ENCODE measurements at places on chromosomes 2 and 18.

GRCh38 chr2:43540021-43540779 is 55.6 kb downstream of the THADA start:
- DNase-seq: no peak

DNA sequence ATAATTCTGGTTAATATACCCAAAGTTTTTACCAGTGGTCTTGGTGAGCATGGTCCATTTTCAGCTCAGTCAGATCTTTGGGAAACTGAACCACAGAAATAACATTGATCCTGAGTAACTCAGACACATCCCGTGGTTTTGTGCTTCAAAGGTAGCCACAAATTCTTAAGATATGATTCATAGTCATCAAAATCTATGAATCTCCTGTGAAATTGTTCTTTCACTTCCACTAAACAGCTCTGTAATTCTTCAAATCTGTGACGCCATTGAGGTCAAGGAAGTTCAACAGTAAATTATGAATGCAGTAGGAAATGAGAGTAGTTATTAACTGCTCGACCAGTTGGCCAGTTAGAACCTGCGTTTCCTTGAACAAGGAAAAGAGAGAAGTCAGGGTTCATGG is 147.3 kb downstream of the IRS1 start:
- no peak for DNase-seq

- DNase-seq: no peak
Measured at GRCh38 chr2:158667586-158667985, 127.5 kb upstream of the DAPL1 start.

DNA sequence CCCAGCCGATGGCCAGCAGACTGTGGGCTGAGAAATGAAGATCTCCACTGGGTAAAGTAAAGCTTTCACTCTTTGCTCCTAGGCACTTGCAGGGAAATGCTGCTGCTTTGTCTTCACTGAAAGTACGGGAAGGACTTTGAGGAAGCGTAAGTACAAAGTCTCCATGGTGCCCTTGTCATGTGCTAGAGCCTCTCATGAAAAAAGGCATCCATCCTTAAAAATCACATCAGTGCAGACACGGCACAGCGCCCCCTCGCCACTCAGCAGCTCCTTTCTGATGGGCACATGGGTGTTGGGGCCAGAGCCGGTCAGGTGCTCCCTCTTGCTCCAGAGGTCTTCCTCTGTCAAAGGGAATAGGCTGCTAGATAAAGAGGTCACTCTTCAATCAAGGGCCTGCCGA is 109.0 kb upstream of the STPG4 start:
- DNase-seq: no peak

- DNase-seq: no peak
Measured at GRCh38 chr2:43402002-43402401, 175.6 kb upstream of the ZFP36L2 start.

- no peak for DNase-seq
Measured at GRCh38 chr2:119749477-119750012, 10.2 kb upstream of the PTPN4 start.

DNA sequence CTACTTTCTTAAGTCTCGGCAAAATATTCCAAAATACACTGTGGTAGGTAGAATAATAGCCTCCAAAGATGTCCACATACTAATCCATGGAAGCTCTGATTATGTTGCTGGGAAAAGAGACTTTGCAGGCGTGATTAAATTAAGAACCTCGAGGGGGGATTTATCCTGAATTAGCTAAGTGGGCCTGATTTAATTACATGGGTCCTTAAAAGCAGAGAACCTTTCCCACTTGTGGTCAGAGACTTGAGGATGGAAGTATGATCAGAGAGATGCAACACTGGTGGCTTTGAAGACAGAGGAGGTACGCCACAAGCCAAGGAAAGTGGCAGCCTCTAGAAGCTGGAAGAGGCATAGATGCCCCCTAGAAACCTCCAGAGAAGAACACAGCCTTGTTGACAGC is 2.8 kb downstream of the DYM start:
- DNase-seq: no peak

DNA sequence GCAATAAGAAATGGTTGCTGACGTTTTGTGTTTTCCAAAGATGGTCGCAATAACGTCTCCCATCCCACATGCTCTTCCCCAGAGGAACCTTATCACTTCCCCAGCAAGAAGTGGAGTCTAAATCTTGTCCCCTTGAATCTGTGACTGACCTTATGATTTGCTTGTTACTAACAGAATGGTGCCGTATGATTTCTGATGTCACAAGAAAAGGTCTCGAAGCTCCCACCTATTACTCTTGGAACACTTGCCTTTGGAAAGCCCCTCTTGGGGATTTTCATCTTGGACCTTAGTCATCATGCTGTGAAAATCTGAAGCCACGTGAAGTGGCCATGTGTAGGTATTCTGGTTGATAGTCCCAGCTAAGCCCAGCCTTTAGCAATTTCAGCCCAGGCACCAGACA is 86.2 kb upstream of the GLS start:
- DNase-seq: no peak

DNA sequence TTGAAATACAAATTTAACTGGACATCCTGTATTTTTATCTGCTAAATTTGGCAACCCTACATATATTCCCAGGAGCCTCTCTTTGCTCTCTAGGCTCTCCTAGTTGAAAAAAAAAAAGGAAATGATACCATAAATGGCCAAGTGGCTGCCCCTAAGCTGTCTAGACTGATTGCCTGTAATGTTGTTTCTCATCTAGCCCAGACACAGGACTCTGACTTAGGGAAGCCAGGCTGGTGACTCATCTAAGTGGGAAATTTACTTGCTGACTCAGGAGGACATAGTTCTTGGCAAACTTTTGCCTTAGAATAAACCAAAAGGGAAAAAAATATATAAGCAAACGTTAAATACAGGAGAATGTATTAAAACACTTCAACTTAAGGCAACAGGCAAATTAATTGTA is 14.6 kb upstream of the ITGAV start:
- DNase-seq: no peak

DNA sequence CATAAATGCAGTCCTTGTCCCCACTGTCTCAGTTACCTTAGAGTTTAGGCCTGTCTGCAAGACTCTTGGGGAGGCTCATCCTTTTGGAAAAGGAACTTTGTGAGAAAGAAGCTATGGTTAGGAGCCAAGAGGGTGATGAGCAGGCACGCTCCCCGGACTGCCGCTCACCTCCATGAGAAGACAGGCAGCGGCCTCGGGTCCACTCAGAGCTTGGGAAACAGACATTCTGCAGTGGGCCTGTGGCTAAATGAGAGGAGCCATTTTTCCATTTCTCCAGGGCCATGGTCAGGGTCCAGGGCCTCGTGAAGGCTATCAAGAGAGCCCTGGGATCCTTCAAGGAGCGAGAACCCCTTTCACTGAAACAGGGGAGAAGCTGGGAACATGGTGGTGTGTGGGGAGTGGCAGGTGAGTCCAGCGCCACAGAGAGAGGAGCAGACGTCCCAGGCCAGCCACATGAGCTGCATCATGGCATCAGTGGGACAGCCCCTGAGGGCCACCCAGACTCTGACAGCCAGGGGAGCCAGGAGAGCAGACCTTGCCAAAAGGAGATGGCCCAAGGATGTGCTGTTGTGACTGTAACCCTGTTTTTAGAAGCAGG is 4.0 kb upstream of the TEX51 start:
- DNase-seq: no peak

- DNase-seq: no peak
Measured at GRCh38 chr2:69525261-69525660, 88.0 kb upstream of the NFU1 start.

DNA sequence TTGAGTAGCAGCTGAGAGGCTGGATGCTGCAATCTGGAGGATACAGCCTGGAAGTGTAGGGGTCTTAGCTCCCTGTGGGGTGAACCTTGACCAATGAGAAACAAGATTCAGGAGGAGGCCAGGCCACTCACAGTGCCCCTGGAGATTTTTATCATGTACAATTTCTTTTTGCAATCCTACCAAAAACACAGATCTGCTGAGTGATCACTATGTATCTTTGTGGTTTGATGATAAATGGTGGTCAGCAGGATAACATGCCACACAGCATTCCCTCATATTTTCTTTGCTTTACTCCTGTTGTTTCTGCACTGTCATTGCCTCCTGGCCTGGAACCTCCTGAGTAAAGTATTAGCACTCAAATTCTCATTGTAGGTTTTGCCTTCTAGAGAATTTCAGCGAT is 357.9 kb downstream of the THSD7B start:
- no peak for DNase-seq

DNA sequence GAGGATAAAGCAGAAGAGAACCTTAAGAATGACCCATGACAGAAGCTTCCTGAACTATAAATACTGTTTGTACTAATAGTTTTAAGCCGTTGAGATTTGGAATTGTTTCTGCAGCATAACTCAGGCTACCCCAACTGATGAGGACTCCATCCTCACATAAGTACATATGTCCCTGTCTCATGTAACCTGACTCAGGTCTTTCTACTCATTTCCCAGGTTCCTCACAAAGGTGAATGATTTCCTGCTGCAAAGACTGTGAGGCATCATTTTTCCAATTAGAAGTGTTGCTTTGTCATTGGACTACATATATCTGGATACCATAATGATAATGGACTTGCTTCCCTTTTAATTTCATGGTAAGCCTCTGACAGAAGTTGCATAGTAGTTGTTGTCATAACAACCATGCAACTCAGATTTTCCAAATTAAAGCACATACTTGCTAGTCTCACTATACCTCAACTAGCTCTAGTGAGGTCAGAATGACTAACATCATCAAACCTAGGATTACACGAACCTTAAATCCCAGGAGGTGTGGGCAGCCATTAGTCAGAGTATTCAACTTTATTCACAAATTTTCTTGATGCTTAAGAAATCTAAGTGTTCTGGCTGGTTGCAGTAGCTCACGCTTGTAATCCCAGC is 38.0 kb upstream of the NEDD4L start:
- no peak for DNase-seq

DNA sequence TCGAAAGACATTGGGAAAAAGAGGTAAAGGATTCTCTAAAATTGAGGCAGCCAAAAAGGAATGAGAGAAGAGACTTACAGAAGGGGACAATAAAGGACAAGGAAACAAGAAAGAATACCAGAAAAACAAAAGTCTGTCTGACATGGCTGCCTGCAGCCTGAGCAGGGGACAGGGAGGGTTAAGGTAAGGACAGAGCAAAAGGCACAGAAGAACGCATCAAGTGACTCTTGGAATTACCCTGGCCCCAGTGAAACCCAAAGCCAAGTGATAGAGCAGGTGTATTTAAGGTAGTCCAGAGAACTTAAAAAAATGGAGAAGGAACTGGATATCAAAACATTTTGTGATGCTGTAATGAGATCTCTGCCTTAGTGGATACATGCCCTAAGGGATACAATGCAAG is 47.1 kb upstream of the XIRP2 start:
- DNase-seq: no peak

Data from stimulated activated CD4-positive, alpha-beta T cell treated with anti-CD3 and anti-CD28 coated beads, Interleukin-15, amount 100 ng/mL, for 1 hour (primary cell).